ENCODE measurements at places on chromosomes 13 and 19. TPM values are rescaled to one million over a fixed set of nuclear protein-coding genes. Genes with fewer than 3 reads are reported as not detected.

Gene SYT5
- total RNA-seq, result 0.31 TPM

Gene LILRB4
- not detected for total RNA-seq

Gene CYP2A7
- total RNA-seq, result not detected

Gene MTUS2
- 0.04 TPM for total RNA-seq

Gene KIR2DL1
- not detected for total RNA-seq

Gene ARHGAP45
- total RNA-seq, result 48.7 TPM

Gene ADM5
- 1.4 TPM for total RNA-seq

All from H7 (cell line).